ENCODE measurements at places on chromosomes 6 and 20.

GRCh38 chr6:75268121-75268987 is 16.2 kb downstream of the TMEM30A start:
- DNase-seq, result no peak

- no peak for DNase-seq
Measured at GRCh38 chr6:105800871-105801270, 285.3 kb upstream of the PRDM1 start.

GRCh38 chr6:131669891-131670290 is 31.3 kb downstream of the OR2A4 start:
- DNase-seq, result no peak

DNA sequence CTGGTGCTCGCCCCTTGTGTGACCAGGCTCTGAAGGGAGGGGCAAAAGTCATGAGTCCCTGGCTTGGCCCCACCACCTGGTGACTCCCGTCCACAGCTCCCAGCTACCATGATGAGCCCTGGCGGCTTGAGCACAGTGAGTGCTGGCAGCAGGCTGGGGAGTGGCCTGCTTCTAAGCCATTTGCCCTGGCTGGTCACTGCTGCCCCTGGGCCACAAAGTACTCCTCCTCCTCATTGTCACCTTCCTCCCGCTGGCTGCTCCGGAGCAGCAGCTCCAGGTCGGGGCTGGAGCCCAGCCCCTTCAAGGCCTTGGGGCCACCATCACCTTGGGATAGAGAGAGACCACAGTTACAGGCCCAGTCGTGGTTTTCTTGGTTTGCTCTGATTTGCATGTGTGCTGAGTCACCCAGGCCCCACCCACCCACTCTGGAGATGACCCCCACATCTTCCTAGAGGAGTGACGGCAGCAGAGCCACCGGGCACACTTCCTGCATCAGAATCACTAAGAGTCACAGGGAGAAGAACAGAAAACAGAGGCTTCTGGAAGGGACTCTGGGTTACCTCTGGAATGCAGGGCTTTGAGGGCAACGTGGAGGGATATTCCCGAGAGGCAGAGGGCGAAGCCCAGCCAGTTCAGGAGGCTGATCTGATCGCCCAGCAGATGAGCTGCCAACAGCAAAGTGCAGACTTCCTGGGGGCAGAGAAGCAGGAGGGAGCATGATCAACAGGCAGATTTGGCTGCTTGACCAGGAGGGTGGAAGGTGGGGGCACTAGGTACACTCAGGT is 42.1 kb upstream of the CDH22 start:
- no peak for DNase-seq

DNA sequence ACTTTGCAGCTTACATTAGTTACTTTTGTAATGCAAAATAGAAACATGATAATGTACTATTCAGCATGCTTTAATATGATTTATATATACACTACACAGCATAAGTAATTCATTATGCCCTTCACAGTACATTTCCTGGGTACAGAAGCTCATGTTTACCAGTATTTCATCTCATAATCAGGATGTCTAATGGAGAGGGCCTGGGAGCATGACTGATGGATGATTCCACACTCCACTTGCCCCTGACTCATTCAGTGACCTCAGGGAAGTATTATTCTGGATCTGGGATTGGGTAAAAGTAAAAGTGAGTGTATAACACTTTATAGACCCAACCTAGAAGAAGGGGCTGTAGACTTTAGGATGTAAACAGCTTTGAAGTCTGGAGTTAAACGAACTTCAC is 31.4 kb upstream of the BACH2 start:
- no peak for DNase-seq

GRCh38 chr20:13458860-13459451 is 179.8 kb downstream of the TASP1 start:
- DNase-seq, result peak; percentile 41

DNA sequence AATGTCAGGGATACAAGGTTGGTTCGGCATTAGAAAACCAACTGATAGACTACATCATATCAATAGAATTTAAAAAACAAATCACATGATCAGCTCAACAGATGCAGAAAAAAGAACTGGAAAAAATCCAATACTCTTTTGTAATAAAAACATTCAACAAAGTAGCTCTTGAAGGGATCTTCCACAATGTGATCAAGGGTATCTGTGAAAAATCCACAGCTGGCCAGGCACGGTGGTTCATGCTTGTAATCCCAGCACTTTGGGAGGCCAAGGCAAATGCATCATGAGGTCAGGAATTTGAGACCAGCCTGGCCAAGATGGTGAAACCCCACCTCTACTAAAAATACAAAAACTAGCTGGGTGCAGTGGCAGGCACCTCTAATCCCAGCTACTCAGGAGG is 63.1 kb downstream of the ASCC3 start:
- DNase-seq, result no peak

DNA sequence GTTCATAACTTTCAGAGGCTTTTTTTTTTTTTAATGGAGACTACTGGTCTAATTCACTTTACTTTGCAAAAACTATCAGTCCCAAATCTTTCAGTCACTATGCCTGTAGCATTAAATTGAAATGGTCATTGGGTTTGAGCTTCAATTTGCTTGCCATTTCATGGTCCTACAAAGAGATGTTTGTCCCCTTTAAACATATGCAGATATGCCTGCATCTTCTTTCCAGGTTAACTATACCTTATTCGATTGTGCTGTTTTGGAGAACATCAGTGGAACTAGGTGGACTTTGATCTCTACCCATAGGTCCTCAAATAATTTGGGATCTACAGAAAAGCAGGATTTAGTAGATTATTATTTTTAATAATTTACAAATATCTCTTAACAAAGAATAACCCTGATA is 4.6 kb downstream of the POU3F2 start:
- no peak for DNase-seq

GRCh38 chr6:168507730-168508129 is 66.7 kb downstream of the SMOC2 start:
- DNase-seq, result no peak

DNA sequence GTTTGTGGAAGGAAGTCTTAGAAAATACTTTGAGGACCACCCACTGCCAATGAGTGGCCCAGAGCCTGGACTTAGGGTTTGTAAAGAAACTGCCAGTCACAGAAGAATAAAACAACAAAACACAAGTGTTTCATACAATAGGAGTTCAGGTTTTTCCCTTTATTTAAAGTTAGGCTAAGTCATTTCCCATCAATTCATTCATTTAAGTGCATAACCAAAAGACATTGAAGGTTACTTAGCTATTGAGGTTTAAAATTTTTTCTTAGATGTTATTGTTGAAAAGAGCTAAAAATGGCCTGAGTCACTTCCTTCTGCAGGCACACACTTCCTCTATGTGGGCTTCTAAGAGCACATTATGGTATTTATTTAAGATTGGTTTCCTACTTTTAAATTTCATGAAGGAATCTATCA is 54.2 kb downstream of the ARMC2 start:
- no peak for DNase-seq

DNA sequence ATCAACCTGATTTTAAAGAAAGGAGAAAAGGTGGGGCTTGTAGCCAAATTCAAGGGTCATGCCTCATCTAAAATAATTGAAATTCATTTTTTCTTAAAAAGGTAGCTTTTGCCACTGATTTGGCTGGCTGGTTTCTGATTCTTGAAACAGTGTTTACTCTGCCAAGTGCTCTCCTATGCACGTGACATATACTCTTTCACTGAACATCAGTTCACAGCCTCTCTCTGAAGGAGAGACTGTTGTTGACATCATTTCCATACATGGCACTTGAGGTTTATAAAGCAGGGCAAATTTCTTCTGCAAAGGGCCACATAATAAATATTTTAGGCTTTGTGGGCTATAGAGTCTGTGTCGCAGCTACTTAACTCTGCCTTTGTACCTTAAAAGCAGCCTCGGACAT is 40.4 kb upstream of the DOK5 start:
- no peak for DNase-seq

DNA sequence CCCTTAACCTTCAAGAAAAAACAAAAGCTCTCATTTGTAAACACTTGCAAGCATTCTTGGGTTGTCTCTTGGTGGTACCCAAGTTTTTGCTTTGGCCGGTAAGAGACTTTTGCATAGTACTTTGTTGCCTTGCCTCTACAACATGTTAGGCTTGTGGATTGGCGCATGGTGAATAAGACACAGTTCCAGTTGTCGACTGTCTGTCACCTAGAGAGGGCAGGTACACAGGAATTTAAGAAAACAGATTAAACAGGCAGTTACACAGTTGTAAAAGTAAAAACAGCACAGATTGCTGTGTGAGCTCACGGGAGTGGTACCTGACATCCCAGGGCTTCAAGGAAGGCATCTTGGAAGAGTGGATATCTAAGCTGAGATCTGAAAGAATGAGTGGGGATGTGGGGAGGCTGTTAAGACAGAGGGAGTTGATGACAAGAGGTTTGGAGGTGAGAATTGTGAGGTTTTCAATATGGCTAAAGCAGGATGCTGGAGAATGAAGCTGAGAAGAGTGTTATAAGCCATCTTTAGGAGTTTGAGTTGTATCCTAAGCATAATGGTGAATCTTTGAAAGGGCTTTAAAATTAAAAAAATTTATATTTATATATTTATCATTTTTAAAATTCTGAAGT is 19.2 kb downstream of the UTRN start:
- DNase-seq, result no peak

GRCh38 chr6:54981647-54982046 is 135.1 kb downstream of the FAM83B start:
- no peak for DNase-seq

GRCh38 chr6:133184798-133185372 is 56.3 kb upstream of the EYA4 start:
- no peak for DNase-seq

DNA sequence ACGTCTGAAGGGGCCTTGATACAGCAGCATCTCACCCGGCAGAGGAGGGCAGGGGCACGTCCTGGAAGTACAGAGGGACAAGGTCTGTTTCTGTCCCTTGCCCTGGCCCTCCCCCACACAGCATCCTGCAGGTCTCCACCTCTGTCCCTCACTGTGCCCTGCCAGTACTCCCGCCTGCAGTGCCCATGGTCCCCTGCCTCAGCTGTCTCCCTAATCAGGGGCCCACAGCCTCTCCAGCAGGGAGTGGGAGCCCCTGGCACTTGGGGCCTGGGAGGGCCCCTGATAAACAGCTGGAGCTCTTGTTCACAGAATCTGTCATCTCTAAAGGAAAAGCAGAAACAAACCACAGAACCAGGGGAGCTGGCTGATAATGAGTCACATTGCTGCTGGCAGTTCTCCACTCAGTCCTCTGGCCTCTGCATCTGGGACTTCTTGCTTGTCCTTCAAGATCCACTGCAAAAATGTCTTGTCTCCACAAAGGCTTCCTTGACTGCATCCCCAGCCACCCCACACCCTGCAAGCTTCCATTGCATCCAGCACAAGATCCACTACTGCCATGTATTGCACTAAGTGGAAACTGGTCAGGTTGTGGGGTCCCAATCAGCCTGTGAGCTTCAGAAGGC is 33.2 kb upstream of the TAF8 start:
- no peak for DNase-seq

GRCh38 chr6:44859901-44860410 is 468.2 kb upstream of the RUNX2 start:
- DNase-seq, result no peak

DNA sequence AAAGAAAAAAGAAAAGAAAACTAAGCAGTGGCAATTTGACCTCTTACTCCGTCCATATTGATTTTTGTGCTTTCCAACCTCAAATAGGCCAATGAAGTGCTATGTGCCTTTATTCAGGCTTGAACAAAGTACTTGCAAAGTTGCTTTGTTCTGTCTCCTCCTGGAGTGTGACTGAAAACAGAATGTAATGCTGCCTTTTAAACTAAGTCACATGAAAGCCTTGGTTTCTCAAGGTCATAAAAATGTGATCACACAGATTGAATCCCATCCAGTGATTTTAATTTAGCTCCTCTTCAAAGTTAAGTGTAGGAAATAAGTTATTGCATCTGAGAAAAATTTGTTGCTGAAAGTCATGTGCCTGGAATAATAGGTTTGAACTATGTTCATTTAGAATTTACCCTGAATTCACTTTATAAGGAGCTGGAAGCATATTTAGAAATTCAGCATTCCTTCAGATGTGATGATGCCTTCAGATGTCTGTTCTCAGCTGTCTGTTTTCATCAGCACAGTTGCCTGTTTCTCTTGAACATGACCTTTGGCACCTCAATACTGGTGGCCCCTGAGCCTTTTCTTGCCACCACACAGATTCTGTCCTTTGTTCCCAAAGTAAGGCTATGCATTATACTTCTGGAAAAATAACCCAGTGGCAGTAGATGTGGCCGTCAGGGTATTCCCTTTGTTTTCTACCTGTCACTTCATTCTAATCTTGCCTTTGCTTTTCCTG is 48.8 kb downstream of the KIZ start:
- DNase-seq, result no peak

- DNase-seq, result no peak
Measured at GRCh38 chr6:10014557-10014956, 400.3 kb downstream of the TFAP2A start.

- no peak for DNase-seq
Measured at GRCh38 chr6:169536446-169537170, 165.2 kb downstream of the WDR27 start.

Data from HEK293T (cell line).